ENCODE measurements at places on chromosomes 5 and 9.
A peak's percentile ranks its signal among the peaks of the same experiment; 100 is the strongest.

- no peak for DNase-seq
These were observed 217.5 kb upstream of the SGCD start for GRCh38 chr5:156109317-156110023.

DNA sequence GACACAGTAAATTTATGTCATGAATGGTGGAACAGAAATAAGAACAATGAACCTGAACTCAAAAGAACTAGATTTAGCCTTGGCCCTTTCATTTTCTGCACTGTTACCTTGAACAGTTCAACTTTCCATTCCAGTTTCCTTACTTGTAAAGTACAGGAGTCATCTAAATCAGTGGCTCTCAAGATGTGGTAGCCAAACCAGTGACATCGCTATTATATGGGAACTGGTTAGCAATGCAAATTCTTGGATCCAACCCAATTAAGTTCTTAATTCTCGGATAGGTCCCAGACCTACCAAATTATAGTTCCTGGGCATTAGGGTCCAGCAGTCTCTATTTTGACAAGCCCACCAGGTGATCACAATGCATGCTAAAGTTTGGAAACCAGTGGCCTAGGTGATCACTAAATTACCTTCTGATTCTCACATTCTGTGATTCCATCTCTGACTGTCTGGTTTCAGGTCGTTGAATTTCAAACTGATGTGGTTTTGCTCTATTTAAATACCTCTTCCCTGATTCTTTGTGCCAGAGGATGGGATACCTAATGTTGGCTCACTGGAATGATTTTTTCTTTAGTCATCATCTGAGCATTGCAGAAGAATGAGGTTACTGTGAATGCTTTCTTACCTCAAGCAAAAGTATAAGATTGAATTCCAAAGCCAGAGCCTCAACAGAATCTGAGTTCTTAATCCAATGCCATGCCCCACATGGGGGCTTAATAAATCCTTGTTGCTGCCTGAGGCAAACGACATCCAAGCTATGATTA is 253.8 kb downstream of the ENC1 start:
- no peak for DNase-seq

DNA sequence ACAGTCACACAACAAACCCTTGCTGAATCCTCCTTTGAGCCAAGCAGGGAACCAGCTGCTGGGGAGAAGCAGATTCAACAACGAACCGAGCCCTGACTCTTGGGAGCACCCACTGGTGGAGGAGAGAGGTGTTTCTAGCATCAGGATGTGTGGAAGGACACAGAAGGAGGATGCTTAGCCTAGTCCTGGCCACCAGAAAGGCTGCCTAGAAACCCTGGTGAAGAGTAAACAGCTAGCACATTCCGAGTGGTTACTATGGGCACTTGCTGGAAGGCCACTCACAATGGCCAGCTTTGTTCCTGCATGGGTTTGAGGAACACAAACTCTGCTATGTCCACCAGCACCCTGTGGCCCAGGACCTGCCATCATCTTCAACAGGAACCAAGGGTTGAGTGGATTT is 1.8 kb downstream of the TIFAB start:
- DNase-seq: no peak

DNA sequence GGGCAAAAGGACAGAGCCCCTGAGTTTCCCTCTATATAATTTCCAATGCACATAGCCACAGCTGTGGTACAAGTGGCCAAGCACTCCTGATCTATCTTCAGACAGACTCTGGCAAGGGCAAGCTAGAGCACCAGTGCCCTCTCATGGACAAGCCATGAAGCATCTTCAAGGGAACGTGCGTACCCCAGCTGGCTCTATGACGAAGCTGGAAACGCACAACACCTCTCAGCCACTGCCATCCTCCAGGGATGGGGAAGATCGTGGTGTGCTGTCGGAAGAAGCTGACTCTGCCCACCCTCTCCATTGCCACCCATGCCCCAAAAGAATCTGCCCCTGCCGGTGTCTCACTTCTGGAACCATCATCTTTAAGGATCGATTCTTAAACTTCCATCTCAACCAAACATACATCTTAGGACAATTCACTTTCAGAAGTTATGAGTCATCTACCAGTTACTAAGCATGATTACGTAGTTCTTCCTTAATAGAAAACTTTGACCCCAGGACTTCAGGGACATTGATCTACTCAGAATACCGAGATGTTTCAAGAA is 482.9 kb downstream of the AGTPBP1 start:
- DNase-seq: no peak

- DNase-seq: peak; percentile 7
These were observed 28.8 kb upstream of the CDC23 start for GRCh38 chr5:138241688-138242571.

DNA sequence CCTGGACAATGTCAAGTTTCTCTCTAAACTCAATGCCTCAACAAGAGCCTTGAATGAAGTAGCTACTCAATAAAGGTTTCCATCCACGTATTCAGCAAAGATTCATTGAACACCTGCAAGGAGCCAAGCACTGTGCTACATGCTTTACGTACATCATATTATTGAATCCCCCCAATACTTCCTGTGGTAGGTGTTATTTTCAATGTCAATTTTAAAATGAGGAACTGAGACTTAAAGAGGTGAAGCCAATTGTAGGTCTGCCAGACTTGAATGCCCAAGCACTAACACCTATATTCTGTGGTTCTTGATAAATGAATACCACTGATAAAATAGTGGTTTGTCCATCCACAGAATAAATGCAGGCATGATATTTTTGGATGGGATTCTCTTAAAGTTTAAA is 162.3 kb downstream of the DRD1 start:
- DNase-seq: no peak

DNA sequence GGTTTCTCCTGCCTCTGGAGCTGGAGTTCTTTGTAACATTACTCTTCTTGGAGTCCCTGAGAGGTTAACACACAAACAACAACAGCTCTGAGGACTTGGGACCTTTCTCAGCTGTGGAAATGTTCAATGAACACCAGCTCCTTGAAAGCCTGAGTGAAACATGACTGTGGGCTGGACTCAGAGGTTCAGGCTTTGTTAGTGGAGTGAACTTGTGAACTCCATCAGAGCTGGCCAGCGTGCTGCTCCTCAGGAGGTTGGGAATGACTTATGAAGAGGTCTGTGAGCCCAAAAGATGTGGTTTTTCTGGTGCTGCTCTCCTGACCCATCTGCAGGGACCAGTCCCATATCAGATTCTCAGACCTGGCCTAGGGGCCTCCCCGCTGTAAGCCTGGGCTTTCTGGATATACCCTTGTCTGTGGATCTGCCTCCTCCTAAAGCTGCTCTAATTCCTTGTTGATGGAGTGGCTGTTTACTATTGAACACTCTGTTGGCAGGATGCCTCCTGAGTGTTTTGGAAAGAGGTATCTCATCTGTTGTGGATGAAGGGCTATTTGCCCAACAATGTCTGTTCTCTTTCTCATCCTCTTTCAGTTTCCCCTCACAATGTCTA is 170.0 kb upstream of the GDNF start:
- no peak for DNase-seq

GRCh38 chr5:146467760-146468159 is 20.6 kb downstream of the TCERG1 start:
- DNase-seq: no peak

DNA sequence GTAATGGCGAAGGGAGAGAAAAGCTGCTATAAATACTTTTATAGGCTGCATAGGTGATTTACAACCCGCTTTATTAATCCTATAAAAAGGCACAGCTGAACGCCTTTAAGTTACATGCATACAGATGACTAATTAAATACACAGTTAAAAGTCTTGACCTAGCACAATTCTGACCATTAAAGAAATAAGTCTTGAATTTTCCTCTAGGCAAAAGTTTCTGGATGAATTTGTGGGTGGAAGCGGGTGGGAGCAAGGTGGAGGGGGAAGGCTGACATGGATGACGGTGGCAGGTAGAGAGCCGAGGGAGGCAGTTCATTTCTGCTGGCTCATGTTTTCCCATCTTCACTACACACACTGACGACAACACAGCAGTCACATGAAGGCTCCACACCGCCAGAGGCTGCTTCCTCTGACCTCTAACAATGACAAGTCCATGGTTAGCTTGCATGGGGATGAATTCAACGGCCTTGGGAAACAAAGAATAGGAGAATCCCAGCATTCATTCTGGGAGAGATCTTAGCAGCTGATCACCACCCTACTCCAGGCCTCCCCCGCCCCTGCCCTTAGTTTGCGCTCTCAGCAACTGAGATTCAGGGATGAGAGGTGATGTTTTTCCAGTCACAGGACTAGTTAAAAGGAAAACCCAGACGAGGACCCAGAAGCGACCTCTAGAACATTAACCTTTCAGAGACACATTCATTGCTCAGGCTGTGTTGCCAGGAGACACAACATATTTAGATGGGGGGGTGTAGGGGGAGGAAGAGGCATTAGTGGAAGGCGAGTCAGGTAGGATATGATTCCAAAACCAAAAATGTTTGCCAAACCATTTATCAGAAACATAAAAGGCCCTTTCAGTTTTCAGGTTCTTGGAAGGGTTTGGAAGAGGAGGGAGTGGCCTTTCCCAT is 329.3 kb downstream of the PIK3R1 start:
- no peak for DNase-seq

GRCh38 chr9:7234144-7234543 is 476.4 kb downstream of the KDM4C start:
- DNase-seq: peak; percentile 30

- no peak for DNase-seq
These were observed 29.9 kb downstream of the NANS start for GRCh38 chr9:98086461-98086860.

DNA sequence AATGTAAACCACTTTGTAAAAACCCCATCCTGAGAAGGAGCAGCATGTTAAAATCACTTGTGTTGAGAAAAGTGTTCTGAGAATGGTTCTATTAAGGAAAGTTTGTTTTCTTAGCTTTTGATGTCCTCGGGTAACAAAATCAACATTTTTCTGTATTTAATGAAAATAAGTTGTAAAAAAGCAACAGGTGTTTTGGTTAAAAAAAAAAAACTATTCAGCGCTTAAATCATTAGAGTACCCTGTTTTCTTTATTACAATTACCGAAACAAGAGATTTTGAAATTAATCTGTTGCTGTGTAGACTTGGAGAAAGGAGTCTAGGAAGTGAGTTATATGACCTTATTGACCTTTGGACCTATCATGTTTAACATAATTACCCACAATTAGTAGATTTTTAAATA is 167.7 kb downstream of the XRCC4 start:
- DNase-seq: no peak

- peak; percentile 6 for DNase-seq
These were observed 55.1 kb downstream of the ASS1 start for GRCh38 chr9:130499804-130500263.

- no peak for DNase-seq
These were observed 19.8 kb upstream of the HEXB start for GRCh38 chr5:74665273-74665672.

DNA sequence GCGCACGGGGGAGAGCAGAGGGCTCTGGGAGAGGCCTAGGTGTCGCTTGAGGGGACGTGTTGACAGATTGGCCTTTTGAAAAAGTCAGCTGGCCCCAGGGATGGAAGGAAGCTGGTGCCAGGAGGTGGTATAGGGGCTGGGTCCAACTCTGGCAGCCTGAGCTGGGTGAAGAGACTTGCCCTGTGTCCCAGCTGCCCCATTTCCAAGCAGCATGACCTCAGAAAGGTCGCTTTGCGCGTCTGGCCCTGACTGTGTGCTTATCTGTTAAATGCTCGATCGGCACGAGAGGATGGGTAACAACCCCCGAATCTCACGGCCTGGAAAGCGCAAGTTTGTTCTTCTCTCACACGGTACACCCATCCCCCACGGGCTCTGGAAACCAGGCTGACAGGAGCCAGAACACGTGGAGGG is 31.2 kb upstream of the LAMC3 start:
- DNase-seq: no peak

DNA sequence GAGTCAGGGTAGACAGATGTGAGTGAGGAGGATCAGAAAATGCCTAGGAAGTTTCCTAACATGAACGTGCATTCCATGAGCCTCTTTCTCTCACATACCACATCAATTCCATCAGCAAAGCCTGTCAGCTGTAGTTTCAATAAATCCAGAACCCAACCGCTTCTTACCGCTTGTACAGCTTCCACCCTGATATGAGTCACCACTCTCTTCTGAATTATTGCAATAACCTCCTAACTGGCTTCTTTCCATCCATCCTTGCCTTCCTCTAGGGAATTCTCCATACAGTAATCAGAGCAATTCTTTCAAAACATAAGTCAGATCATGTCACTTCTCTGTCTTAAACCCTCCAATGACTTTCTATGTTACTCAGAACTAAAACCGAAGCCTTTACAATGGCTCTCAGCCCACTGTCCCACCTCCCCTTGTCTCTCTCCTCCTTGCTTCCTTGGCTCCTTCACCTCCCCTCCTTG is 8.1 kb upstream of the RAD23B start:
- no peak for DNase-seq

DNA sequence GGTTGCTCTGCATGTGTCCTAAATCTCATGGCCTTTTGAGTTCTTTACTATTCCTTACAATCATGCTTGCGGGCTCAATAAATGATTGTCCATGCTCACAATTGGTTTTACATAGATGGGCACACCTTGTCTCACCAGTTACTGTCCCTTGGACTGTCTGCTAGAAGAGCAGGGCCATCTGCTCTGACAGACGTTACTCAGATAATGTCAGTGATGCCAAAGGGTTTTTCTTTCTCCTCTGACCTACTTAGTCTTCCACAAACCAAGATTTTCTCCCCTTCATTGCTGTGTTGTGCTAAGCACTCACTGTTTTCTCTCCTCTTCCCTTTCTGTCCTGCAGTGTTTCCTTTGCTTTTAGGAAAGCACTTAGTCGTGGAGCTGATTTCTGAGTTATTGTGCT is 562.3 kb downstream of the KIF4B start:
- no peak for DNase-seq

DNA sequence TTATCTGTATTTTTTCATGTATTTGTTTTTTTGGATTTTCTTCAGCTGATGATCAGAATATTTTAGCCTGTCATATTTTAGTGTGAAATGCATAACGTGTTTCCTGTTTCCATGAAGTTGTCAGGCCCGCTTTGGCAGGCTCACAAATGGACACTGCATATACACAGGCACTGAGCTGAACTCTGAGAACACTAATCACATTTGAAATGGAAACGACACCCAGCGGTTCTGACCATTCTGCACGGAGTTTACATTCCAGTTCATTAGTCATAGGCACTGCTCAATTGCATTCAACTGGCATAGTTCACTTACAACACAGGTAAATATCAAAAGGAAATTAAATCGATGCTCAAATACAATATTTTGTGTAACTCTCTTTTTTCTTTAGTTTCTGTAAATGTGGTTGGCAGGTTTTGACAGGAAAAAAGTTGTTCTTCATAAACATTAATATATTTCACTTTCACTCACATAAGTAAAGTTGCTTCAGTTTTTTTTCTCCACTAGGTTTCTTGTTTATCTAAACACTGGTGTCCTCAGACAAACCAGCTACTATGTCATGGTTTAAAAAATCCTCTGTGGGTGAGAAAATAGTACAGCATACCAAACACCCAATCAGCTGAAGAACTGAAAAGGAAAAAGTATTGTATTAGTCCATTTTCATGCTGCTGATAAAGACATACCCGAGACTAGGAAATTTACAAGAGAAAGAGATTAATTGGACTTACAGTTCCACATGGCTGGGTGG is 559.0 kb upstream of the DAP start:
- no peak for DNase-seq

- no peak for DNase-seq
These were observed 26.6 kb upstream of the OBP2B start for GRCh38 chr9:133235549-133236222.

All from stimulated activated CD4-positive, alpha-beta T cell treated with anti-CD3 and anti-CD28 coated beads, Interleukin-2, amount 100 ng/mL, for 24 hours (primary cell).